ENCODE measurements at places on chromosomes 6 and 20.
A peak's percentile ranks its signal among the peaks of the same experiment; 100 is the strongest.

DNA sequence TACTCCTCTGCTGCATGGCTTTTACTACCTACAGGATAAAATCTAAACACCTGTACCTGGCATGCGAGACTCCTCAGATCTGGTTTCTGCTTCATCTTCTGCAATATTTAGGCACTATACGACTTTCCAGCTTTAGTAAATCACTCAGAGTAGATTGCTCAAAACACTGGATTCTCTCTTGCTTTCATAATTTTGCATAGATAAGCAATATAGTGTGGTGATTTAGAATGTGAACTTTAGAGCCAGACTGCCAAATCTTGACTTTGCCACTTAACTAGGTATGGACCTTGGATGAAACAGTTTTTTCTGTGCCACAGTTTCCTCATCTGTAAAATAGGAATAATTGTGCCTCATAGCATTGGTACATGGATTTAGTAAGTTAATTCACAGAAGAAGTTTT lies 28.9 kb downstream of the CEP57L1 start:
- DNase-seq = no peak

GRCh38 chr6:33978412-33979150 lies 167.3 kb downstream of the GRM4 start:
- DNase-seq = no peak

- DNase-seq = no peak
Observed at GRCh38 chr6:125537090-125537489, 212.3 kb upstream of the HEY2 start.

- DNase-seq = no peak
Observed at GRCh38 chr20:33061658-33062028, 7.9 kb downstream of the BPIFB3 start.

GRCh38 chr6:132907914-132908313 lies 93.5 kb downstream of the RPS12 start:
- DNase-seq = no peak

DNA sequence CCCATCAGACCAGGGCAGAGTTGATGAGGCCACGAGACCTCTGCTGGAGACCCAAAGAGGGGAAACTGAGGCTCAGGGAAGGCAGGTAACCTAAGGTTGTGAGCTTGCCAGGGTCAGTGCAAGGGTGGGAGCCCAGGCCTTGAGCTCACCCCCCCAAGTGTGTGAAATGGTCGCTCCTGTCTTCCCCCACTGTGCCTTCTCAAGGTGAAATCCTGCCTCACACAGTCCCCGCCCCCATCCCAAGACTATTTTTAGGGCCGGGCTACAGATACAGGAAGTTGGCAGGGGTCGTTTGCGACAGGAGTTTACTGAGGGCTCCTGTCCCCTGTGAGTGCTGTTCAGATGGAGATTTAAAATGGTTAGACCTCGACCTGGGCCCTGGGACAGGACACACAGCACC lies 18.7 kb upstream of the GATA5 start:
- DNase-seq = no peak

DNA sequence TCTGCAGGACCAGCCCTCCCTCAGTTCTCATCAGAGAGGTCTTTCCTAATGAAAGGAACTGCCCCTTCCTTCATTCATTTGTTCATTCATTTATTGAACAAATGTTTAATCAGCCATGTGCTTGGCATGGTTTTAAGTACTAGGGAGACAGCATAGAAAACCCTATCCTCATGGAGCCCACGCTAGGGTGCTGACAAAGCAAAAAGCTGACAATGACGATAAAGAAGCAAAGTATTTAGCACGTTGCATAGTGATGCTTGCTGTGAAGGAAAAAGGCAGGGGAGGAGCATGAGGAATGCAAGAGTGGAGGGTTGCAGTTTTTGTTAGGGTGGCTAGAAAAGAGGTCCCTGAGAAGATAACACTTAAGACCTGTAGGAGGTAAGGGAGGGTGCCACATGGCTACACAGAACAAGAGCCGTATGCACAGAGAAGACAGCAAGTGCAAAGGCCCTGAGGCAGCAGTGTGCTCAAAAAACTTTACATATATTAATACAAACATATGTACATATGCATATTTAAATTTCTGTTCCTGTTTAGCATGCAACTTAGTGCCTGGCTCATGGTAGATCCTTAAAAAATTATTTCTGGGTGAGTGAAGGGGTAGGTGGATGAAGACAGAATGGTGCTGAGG lies 98.9 kb downstream of the EYA2 start:
- no peak for DNase-seq

DNA sequence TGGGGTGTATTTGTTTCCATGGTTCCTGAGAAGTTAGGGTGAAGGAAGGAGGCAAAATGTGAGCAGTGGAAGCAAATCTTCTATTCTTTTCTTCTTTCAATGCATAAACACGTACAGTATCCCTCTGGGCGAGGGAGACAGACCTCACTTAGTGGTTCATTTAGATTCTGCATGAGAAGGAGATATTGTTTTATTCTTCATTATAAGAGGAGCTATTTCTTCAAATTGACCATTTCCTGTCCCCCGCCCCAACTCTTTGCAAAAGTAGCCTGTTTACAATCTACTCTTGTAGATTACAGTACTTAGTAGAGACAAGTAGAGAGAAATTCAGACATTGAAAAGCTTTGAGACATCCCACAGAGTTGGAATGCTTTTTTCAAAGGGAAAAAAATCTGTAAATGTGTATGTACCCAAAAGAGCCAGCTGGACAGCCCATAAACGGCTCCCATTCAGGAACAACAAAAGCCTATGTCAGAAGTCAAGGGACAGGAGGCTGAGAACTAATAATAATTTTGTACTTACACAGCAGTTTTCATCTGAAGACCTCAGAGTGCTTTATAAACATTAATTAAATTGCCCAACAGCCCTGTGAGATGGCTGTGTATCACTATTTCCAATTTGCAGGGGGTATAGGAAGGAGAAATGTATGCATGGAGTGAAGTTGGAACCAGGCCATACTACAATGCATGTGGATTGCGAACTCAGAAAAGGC lies 23.9 kb downstream of the CD83 start:
- DNase-seq = no peak

GRCh38 chr20:59182401-59183044 lies 18.9 kb downstream of the ZNF831 start:
- DNase-seq = no peak

DNA sequence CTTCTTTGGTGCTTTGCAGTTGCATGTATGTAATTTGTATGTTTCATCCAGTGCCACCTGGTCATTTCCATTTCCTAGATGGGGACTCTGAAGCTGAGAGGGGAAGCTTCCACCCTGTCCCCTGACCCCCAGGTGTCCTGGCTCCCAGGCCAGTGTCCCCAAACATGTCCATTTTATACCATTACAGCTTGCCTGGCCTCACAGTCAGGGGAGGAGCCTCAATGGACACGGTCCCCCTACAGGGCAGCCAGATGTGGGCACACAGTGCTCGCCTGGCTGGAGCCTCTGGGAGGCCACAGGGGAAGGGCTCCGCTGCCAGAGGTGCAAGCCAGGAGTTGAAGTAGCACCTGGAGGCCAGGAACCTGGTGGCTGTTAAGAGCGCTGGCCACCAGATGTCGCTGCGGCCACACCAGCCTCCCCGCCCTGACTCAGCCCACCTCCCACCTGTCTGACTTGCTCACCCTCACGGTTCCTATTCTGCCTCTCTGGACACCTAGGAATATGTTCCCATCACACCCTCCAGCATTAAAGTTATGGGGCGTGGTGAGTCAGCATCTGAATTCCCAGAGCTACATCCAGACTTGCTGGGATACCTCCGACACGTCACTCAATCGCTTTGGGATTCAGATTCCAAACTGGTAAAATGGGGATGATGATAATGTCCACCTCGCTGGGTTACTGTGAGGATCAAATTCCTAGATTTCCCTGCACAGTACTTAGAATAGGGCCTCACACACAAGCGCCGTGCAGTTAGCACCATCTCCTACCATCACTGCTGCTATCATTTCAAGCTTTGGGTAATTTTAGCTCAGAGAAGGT lies 107.4 kb downstream of the SULF2 start:
- peak; percentile 63 for DNase-seq

GRCh38 chr20:37390891-37391525 lies 45.1 kb downstream of the SRC start:
- DNase-seq = no peak

GRCh38 chr6:27121640-27122039 lies 125.9 kb upstream of the PRSS16 start:
- no peak for DNase-seq

- DNase-seq = no peak
Observed at GRCh38 chr6:64717281-64717680, 989.7 kb downstream of the EYS start.

GRCh38 chr6:107817784-107818183 lies 6.3 kb downstream of the SCML4 start:
- DNase-seq = no peak

All from iPS DF 6.9 (cell line).